ENCODE measurements at places on chromosomes 5 and 9. TPM values are rescaled to one million over a fixed set of nuclear protein-coding genes. Genes with fewer than 3 reads are reported as not detected.

The C5 gene
- 1.3 TPM for total RNA-seq

The IFNB1 gene
- not detected for total RNA-seq

The GABRG2 gene
- not detected for total RNA-seq

The IFNK gene
- not detected for total RNA-seq

The HEMGN gene
- 0.31 TPM for total RNA-seq

The C6 gene
- not detected for total RNA-seq

The OLFML2A gene
- total RNA-seq: not detected

The TNIP1 gene
- total RNA-seq: 212 TPM

The MELK gene
- 51.0 TPM for total RNA-seq

The BAAT gene
- total RNA-seq: not detected

The COL15A1 gene
- total RNA-seq: not detected

The FCN2 gene
- total RNA-seq: not detected

The FOXD4 gene
- total RNA-seq: 0.22 TPM

The WNK2 gene
- 0.55 TPM for total RNA-seq
